ENCODE measurements at places on chromosomes 6 and 20. TPM values are rescaled to one million over a fixed set of nuclear protein-coding genes. Genes with fewer than 3 reads are reported as not detected.

DNA sequence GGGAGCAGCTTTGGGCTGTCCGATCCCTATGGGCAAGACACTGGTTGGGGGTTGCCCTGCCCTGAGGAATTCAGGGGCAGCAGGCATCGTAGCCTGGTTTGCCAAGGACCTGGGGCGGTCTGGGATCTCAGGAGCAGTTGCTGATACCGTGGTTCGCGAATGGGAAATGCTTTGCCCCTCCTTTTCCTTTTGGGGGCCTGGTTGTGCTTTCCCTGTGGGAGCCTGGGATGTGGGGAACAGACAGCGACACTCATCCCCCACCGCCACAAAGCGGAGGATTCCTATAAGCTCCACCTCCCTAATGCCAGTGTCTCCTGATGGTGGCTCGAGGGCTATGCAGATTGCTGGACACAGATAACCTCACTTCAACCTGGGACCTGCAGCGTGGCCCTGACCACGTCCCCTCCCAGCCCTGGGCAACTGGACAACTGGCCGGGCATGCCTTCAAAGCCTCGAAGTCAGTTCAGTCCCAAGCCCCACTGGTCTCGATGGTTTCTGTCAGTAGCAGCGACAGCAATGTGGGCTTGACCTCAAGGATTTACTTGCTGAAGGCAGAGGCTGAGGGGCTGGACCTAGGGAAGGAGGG is 3.3 kb downstream of the CEBPB start:
- peak; percentile 44 for DNase-seq
- peak overlapping the region; percentile 89 for H3K27ac ChIP-seq
- H3K36me3 ChIP-seq, result peaks cover 19% of the 10 kb centered on the region
- no peaks in the 10 kb centered on the region for H3K27me3 ChIP-seq
- peak overlapping the region; percentile 88 for H3K4me3 ChIP-seq
- H3K4me1 ChIP-seq, result no peaks in the 10 kb centered on the region

GRCh38 chr6:36904114-36904513 is 18.4 kb downstream of the C6orf89 start:
- H3K36me3 ChIP-seq, result peaks cover 14% of the 10 kb centered on the region
- no peak for DNase-seq
- H3K4me3 ChIP-seq, result no peak overlapping the region
- no peaks in the 10 kb centered on the region for H3K27me3 ChIP-seq
- peaks cover 7% of the 10 kb centered on the region for H3K4me1 ChIP-seq

GRCh38 chr6:168990019-168990751 is 263.5 kb downstream of the THBS2 start:
- peaks cover 4% of the 10 kb centered on the region for H3K4me1 ChIP-seq
- H3K27ac ChIP-seq, result no peak overlapping the region
- H3K27me3 ChIP-seq, result no peaks in the 10 kb centered on the region
- no peaks in the 10 kb centered on the region for H3K36me3 ChIP-seq

- DNase-seq, result no peak
- no peaks in the 10 kb centered on the region for H3K27me3 ChIP-seq
- no peak overlapping the region for H3K4me3 ChIP-seq
- peaks cover 3% of the 10 kb centered on the region for H3K4me1 ChIP-seq
- no peaks in the 10 kb centered on the region for H3K36me3 ChIP-seq
- no peak overlapping the region for H3K27ac ChIP-seq
These were observed 148.5 kb upstream of the BEND6 start for GRCh38 chr6:56806368-56806767.

GRCh38 chr6:149446791-149447376 is 37.9 kb downstream of the ZC3H12D start:
- H3K27me3 ChIP-seq, result peaks cover 8% of the 10 kb centered on the region
- H3K36me3 ChIP-seq, result no peaks in the 10 kb centered on the region
- H3K27ac ChIP-seq, result no peak overlapping the region
- no peak for DNase-seq

GPX5 gene
- total RNA-seq, result not detected

INSM1 gene
- total RNA-seq, result 0.11 TPM
